ENCODE measurements at places on chromosomes 3 and 15. TPM values are rescaled to one million over a fixed set of nuclear protein-coding genes. Genes with fewer than 3 reads are reported as not detected.
A peak's percentile ranks its signal among the peaks of the same experiment; 100 is the strongest.

The TRH gene
- total RNA-seq, result 0.28 TPM

GRCh38 chr3:141797819-141798447 is 34.7 kb downstream of the GRK7 start:
- no peaks in the 10 kb centered on the region for H3K27me3 ChIP-seq
- peak overlapping the region; percentile 34 for H3K27ac ChIP-seq
- no peaks in the 10 kb centered on the region for H3K36me3 ChIP-seq
- peak; percentile 21 for DNase-seq
- peaks cover 17% of the 10 kb centered on the region for H3K4me1 ChIP-seq

The DHX30 gene
- 39.1 TPM for total RNA-seq

The NRROS gene
- total RNA-seq, result 1.8 TPM

- H3K27ac ChIP-seq, result no peak overlapping the region
- no peak for DNase-seq
- no peaks in the 10 kb centered on the region for H3K36me3 ChIP-seq
- H3K27me3 ChIP-seq, result no peaks in the 10 kb centered on the region
Measured at GRCh38 chr15:43376017-43376705, 5.3 kb downstream of the TUBGCP4 start.

GRCh38 chr3:29890801-29891200 is 609.9 kb downstream of the RBMS3 start:
- no peak for DNase-seq
- no peaks in the 10 kb centered on the region for H3K4me1 ChIP-seq
- no peaks in the 10 kb centered on the region for H3K36me3 ChIP-seq
- H3K27ac ChIP-seq, result no peak overlapping the region

DNA sequence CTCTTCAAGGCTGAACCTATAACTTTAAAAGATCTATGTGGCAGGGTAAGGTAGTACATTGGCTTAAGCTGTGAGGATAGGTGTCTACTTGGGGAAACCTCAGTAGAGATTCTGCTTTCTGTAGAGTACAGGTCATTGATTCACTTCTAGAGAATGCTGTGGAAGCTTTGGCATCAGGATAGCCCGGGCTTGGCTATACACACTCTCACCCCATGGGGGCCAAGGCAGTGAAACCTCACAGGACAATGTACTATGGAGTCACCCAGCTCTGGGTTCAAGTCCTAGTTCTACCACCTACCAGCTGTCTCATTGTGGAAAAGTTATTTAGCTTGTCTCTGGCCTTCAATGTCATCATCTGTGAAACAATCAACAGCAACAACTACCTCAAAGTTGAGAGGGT is 9.0 kb downstream of the MTFMT start:
- H3K27ac ChIP-seq, result no peak overlapping the region
- H3K36me3 ChIP-seq, result peaks cover 99% of the 10 kb centered on the region
- no peak for DNase-seq

DNA sequence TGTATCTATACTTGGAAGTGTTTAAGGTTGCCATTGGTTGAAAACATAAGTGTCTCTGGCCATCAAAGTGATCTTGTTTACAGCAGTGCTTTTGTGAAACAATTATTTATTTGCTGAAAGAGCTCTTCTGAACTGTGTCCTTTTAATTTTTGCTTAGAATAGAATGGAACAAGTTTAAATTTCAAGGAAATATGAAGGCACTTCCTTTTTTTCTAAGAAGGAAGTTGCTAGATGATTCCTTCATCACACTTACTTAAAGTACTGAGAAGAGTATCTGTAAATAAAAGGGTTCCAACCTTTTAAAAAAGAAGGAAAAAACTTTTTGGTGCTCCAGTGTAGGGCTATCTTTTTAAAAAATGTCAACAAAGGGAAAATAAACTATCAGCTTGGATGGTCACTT is 19.7 kb downstream of the B3GNT5 start:
- no peak overlapping the region for H3K4me3 ChIP-seq
- no peaks in the 10 kb centered on the region for H3K4me1 ChIP-seq

DNA sequence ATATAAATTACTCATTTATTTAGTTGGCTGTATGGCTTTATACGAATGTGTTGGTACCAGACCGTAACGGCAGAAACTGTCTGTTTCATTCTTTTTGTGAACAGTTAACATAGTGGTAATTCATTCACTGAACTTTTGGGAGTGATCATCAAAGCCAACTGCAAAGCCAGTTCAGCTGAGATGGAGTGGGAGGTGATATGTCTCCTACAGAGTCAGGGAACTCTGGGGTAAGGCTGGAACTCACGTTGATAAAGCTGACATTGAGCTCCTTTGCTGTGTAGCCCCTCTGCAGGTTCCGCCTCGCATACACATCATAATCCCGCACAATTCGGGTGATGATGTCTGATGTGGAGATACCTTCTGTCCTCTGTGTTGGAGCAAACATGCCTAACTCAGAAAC is 25.4 kb downstream of the SLC51A start:
- no peaks in the 10 kb centered on the region for H3K27me3 ChIP-seq
- no peak overlapping the region for H3K4me3 ChIP-seq
- no peak overlapping the region for H3K27ac ChIP-seq
- peaks cover 86% of the 10 kb centered on the region for H3K36me3 ChIP-seq

GRCh38 chr3:116247605-116248004 is 197.7 kb downstream of the LSAMP start:
- no peaks in the 10 kb centered on the region for H3K27me3 ChIP-seq
- no peak overlapping the region for H3K4me3 ChIP-seq
- DNase-seq, result no peak
- no peaks in the 10 kb centered on the region for H3K4me1 ChIP-seq
- no peak overlapping the region for H3K27ac ChIP-seq

DNA sequence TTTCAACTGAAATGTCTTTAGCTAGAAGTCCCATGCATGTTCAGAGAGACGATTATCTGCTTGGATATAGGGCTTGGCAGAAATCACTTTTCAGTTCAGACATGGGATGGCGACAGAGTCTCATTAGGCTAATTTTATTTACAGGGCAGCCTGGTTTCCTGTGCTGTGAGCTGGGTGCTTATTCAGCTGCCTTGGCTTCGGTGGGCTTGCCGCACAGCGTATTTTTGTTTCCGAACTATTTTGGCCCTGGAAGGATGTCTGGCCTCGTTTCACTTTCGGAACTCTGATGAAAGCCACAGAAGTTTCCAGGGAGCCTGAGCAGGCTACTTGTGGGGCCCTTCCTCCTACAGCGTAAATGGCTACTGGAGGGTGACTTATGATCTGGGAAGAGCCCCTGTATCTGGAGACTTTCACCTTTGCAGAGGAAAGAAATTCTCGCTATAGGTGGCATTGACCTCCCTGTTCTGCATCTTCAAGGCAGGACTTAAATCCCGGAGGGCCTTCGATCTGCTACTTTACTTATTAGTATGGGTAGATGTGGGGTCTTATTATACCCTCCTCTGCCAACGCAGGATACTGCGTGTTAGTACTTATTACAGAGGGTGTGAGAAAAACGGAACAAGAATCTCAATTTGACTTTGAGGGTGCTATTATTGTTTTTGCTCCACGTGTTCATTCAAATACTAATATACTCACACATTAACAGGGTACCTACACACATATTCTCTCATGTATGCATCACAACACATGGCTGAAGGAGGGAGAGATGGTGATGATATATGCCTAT is 364.0 kb upstream of the RBMS3 start:
- H3K27ac ChIP-seq, result peak overlapping the region; percentile 65
- H3K27me3 ChIP-seq, result no peaks in the 10 kb centered on the region
- peak; percentile 84 for DNase-seq
- peak overlapping the region; percentile 48 for H3K4me3 ChIP-seq

The SHC4 gene
- 2.0 TPM for total RNA-seq

The PLEKHO2 gene
- total RNA-seq, result 8.2 TPM

The UCN2 gene
- 0.77 TPM for total RNA-seq

Data from heart right ventricle (tissue), 16 donors.